ENCODE measurements at places on chromosomes 7 and 10.

- no peaks in the 10 kb centered on the region for H3K36me3 ChIP-seq
- DNase-seq = no peak
- no peaks in the 10 kb centered on the region for H3K27me3 ChIP-seq
- no peak overlapping the region for H3K27ac ChIP-seq
- H3K4me3 ChIP-seq = no peak overlapping the region
- H3K4me1 ChIP-seq = no peaks in the 10 kb centered on the region
Observed at GRCh38 chr7:159188011-159188410, 43.3 kb upstream of the VIPR2 start.

DNA sequence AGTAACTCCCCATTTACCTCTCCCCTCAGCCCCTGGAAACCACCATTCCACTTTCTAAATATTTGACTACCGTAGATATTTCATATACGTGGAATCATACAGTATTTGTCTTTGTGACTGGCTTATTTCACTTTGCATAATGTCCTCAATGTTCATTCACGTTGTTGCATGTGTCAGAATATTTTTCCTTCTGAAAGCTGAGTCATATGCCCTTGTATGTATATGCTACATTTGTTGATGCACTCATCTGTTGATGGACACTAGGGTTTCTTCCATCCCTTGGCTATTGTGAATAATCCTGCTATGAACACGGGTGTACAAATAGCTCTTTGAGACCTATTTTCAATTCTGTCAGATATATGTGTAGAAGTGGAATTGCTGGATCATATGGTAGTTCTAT lies 25.8 kb upstream of the TSPAN13 start:
- peak; percentile 24 for DNase-seq
- H3K27ac ChIP-seq = no peak overlapping the region
- no peaks in the 10 kb centered on the region for H3K36me3 ChIP-seq
- H3K4me3 ChIP-seq = no peak overlapping the region
- H3K4me1 ChIP-seq = no peaks in the 10 kb centered on the region

DNA sequence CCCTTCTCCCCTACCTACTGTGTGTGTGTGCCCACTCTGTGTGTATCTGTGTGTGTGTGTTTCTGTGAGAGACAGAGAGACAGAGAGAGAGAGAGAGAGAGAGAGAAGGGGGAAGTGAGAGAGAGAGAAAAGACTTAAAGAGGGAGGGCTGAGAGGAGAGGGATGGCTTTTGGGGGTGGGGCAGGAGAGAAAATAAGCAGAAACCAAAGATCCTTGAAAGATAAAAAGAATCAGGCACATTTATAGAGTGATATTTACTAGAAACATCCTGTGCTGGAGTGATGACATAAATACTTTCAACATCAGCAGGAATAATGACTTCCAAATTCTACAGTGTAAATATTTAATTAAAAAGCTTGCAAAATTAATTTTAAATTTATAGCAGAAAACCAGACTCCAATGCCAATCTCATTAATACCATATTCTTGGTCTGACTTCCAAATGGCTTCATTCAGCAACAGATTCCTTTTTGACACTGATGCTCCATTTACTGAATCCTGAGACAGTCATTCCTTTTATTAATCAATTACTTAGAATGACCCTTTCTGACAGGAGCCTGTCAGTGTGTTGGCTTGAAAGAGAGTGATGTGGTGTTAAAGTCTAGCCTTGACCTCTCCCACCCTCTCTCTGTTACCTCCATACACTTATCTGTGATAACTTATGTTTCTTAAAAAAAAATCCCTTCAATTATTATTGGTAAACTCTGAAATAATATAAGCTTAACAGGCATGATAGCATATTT lies 41.7 kb upstream of the WNT2 start:
- H3K27me3 ChIP-seq = no peaks in the 10 kb centered on the region
- H3K4me3 ChIP-seq = no peak overlapping the region
- DNase-seq = no peak
- no peaks in the 10 kb centered on the region for H3K36me3 ChIP-seq
- peak overlapping the region; percentile 76 for H3K27ac ChIP-seq

GRCh38 chr7:41816111-41816510 lies 113.2 kb upstream of the INHBA start:
- DNase-seq = no peak
- peaks cover 2% of the 10 kb centered on the region for H3K4me1 ChIP-seq
- H3K27me3 ChIP-seq = no peaks in the 10 kb centered on the region

DNA sequence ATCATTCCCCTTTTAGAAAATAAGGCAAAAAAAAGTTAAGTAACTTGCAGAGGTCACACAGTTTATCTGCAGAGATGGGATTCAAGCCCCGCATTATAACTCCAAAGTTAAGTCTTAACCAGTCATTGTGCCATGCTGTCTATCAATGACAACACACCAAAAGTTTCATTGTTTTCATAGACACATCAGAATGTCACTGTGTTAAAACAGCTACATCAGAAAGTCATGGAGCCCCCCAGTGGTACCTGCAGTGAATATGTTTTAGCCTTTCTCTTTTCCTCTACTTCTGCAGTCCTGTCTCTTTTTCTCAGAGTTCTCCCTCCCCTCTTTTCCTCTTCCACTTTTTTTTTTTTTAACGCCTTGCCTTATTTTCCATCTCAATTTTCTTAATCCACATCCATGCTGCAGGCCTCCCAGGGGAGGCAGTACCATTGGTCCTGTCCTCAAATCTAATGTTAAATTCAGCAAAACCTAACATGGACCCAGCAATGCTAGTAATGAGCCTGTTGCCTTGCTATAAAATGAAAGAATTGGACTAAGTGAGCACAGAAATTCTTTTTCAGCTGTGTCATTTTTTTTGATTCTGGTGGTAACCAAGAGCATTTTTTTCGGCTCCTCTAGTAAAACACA lies 3.8 kb upstream of the NRCAM start:
- H3K4me3 ChIP-seq = no peak overlapping the region
- H3K27me3 ChIP-seq = peaks cover 37% of the 10 kb centered on the region
- no peaks in the 10 kb centered on the region for H3K4me1 ChIP-seq
- DNase-seq = no peak

- no peak for DNase-seq
- H3K4me3 ChIP-seq = no peak overlapping the region
- H3K36me3 ChIP-seq = peaks cover 46% of the 10 kb centered on the region
- no peaks in the 10 kb centered on the region for H3K27me3 ChIP-seq
- no peaks in the 10 kb centered on the region for H3K4me1 ChIP-seq
- no peak overlapping the region for H3K27ac ChIP-seq
Observed at GRCh38 chr10:80518143-80518806, 19.4 kb upstream of the SH2D4B start.

DNA sequence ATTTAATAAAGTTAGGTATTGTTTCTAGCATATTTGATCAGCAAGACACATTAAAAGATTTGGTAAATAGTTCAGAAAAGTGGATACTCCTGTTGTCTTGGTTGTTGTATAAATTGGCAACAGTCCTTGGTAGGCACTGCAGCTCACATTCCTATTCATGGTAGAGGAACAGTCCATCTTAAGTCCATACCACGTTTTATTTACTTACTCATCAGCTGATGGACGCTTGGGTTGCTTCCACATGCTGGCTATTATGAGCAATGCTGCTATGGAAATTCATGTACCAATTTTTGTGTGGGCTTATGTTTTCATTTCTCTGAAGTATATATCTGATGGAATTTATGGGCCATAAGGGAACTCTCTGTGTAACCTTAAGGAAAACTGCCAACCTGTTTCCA lies 43.3 kb downstream of the C10orf120 start:
- H3K27ac ChIP-seq = no peak overlapping the region
- H3K4me3 ChIP-seq = no peak overlapping the region
- no peak for DNase-seq
- no peaks in the 10 kb centered on the region for H3K36me3 ChIP-seq
